ENCODE measurements at places on chromosomes 3 and 15. TPM values are rescaled to one million over a fixed set of nuclear protein-coding genes. Genes with fewer than 3 reads are reported as not detected.

PRSS50 gene
- total RNA-seq = not detected

TRH gene
- total RNA-seq = not detected

TMF1 gene
- total RNA-seq = 17.1 TPM

PTPRG gene
- 31.9 TPM for total RNA-seq

MYZAP gene
- 0.17 TPM for total RNA-seq

IQCF5 gene
- not detected for total RNA-seq

EIF4E3 gene
- 1.6 TPM for total RNA-seq

DNAH12 gene
- total RNA-seq = not detected

ZBTB38 gene
- total RNA-seq = 98.9 TPM

GOLGA6L10 gene
- total RNA-seq = under 0.01 TPM

ISLR gene
- 16.1 TPM for total RNA-seq

EFCAB12 gene
- 0.15 TPM for total RNA-seq

SEC22A gene
- total RNA-seq = 50.9 TPM

FBLN2 gene
- total RNA-seq = 15.9 TPM

UBE2Q2 gene
- total RNA-seq = 33.1 TPM

CHRNA7 gene
- total RNA-seq = not detected

PP2D1 gene
- not detected for total RNA-seq

CHP1 gene
- total RNA-seq = 160 TPM
